Left renal pelvis (tissue), 4 donors: ENCODE measurements at places on chromosomes 12 and 14. TPM values are rescaled to one million over a fixed set of nuclear protein-coding genes. Genes with fewer than 3 reads are reported as not detected.
A peak's percentile ranks its signal among the peaks of the same experiment; 100 is the strongest.

DNA sequence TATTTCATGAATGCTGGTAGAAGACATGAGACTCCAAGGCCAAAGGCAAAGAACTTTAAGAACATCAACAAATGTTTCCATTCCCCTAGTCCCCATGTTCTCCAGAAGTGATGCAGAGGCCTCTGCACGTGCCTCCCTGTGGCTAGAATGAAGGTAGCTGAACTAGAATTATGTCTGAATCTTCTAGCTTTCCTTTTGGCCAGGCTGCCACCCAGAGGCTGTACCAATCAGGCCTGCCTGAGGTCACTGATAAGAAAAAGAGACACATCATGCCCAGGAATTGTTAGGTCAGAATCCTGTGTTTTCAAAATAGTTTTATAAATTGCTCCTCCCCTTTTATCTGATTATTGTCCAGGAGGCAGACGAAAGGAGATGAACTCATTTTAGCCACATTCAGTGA is 188.0 kb upstream of the SLC16A7 start:
- no peak for DNase-seq

- no peak for DNase-seq
Measured at GRCh38 chr12:1993871-1994371, 10.3 kb downstream of the DCP1B start.

DNA sequence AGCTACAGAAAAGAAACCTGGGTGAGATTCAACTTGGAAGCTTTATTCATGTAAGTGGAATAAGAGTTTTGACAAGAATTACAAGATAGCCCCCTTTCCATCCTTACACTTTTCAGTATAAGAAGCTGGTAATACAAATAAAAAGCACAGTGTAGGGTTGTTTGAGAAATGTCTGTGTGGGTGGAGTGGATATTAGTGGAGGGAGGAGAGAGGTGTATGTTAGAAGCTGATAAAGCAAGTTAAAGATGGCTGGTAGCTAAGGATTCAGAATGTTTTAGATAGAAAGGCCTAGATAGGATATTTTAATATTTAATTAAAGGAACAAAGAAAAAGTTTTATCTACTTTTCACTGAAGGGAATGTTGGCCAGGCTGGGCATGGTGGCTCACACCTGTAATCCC is 12.5 kb downstream of the CFAP54 start:
- no peak for DNase-seq

DNA sequence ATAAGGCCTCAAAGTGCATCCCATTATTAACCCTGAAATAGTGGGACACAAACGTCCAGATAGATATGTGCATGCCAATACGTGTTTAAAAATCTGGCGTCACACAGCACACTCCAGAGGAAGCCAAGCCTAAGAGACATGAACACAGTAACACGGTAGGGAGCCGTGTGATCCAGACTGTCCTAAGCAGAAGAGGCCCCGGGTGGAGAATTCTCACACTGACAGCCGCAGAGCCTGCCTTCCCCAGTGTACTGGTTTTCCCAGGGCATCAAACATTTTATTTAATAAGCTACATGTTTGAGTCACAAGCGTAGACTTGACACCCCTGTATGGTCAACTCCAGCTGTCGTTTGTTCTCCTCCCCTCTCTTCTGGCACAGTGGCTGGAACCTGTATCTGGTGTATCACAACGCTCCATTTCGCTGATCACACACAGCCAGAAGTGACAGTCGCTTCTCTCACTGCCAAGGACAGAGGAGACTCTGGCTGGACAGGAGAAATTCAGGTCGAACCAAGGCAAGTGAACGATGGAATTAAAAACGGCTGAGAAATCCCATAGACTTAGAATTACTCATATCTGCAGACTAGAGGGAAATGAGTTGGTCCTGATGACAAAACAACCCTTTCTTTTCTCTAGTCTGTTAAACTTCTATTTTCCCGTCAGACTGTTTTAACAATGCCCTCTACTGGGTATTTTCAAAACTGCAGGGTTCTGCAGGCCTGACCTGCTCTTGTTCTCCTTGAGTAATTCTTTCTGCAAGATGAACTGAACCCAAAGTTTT is 359.9 kb downstream of the RGS6 start:
- DNase-seq: peak; percentile 45

DNA sequence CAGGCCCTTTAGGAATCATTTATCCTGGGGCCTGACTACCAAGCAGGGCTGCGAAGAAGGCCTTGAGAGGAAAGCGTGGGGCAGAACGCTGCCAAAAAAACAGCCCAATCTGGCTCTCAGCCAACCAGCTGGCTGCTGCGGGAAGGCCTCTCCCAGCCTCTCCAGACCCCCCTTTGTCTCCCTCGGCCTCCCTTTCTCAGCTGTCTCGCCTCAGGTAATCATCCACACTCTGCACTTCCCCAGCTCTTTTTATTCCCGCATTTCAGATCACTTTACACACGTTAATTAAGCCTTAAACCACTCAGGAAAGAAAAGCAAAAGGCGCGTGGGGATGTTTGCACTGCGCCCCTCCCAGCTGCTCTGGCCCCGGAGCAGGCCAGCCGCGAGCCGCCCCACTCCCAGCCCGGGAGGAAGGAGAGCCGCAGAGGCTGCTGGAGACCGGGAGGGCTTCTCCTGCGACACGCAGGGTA is 208.2 kb upstream of the FOXN3 start:
- DNase-seq: no peak

GRCh38 chr12:76032043-76032981 is 736 bp upstream of the PHLDA1 start:
- no peak for DNase-seq

DNA sequence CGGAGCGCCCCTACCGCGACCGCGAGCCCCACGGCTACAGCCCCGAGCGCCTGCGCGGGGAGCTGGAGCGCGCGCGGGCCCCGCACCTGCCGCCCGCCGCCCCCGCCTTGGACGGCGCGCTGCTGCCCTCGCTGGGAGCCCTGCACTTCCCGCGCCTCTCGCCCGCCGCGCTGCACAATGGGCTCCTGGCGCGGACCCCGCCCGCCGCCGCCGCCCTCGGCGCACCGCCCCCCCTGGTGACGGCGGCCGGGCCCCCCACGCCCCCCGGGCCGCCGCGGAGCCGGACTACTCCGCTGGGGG is 27.0 kb downstream of the LRCOL1 start:
- DNase-seq: no peak

GRCh38 chr12:109899783-109900751 is at the start of gene TCHP:
TSS of gene TCHP (plus strand) at chr12:109900274. CDS start at chr12:109903027, 2,753 bp downstream.
- DNase-seq: peak; percentile 82

GRCh38 chr14:72332871-72333270 is 400.6 kb downstream of the RGS6 start:
- DNase-seq: no peak

- DNase-seq: no peak
Measured at GRCh38 chr12:22530-23201, 43.9 kb upstream of the IQSEC3 start.

GRCh38 chr12:69916544-69917235 is 91.7 kb downstream of the MYRFL start:
- DNase-seq: no peak

DNA sequence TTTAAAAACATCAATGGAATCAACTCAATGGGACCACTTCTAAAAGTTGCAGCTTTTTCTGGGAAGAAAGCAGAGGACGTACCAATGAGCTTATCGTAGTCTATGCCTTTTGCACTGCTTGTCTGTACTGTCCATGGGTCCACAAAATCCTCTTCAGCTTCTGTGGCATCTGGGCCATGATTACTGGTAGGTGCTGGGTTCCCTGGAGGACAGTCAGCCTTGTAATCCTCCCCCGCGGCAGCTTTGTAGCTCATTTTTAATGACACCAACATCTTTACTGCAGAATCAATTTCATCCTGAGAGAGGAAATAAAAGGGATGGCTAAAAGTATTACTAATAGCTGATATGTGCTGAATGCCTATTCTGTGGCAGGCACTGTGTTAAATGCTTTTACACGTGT is 38.5 kb downstream of the SLC25A47 start:
- no peak for DNase-seq

- no peak for DNase-seq
Measured at GRCh38 chr12:52871291-52872039, 22.7 kb upstream of the KRT78 start.

DNA sequence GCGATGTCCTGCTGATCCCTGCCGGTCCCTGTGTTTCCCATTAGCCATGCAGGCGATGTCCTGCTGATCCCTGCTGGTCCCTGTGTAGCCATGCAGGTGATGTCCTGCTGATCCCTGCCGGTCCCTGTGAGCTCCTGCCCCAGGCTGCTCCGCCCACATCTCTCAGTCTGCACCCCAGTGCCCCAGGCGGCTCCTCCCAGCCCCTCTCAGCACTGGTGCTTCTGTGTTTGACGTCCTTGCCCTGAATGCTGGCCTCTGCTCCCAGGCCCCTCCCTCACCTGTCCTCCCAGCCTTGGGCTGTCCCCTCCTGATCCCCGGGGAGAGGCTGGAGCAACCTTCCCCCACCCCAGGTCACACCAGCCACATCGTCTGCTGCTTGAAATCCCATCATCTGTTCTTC is 41.4 kb upstream of the TEX22 start:
- DNase-seq: no peak

DNA sequence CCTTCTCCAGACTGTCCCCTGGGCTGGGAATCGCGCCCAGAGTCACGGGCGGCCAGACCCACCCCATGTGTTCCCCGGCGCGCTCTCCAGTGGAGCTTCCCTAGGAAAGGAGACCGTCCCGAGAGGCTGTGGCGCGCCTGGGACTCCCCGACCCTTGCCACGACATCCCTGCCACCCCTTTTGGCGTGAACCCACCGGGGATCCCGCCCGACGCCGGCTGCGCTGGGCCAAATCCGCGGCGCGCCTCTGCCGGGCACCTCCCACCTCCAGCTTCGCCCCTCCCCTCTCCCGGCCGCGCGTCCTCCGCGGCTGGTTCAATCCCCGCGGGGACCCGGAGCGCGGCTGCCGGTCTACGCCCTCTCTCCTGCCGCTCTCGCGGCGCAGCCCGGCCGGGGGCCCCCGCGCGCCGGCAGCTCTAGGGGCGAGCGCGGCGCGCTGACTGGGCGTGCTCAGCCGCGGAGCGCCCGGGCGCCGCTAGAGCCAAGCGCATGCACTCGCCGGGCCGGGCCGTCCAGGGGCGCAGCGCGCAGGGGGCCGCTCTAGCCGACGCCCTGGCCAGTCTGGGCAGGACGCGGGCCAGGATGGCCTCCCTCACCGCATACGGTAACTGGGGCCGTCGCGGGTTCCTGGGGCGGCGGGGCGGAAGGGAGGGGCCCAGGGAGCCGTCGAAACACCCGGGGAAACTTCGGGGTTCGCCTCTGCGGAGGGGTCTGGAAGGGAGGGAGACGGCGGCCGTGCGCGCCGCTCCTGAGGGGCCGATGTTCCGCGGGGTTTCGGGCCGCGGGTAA is 77.4 kb upstream of the ANO4 start:
- DNase-seq: no peak

DNA sequence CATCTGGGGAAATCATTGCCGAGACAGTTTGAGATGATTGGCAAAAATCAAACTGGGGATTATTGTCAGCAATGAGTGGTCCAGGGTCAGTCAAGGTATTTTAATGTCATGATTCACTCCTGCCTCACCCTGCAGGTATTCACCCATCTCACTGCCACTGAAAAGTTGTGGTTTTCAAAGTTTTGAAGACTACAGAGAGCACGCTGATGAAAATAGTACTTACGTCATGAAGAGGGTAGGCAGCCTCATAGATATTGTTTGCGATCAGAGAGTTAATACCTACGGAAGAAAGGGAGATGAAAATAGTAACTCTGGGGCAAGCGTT is 138.0 kb downstream of the ANO2 start:
- DNase-seq: no peak

DNA sequence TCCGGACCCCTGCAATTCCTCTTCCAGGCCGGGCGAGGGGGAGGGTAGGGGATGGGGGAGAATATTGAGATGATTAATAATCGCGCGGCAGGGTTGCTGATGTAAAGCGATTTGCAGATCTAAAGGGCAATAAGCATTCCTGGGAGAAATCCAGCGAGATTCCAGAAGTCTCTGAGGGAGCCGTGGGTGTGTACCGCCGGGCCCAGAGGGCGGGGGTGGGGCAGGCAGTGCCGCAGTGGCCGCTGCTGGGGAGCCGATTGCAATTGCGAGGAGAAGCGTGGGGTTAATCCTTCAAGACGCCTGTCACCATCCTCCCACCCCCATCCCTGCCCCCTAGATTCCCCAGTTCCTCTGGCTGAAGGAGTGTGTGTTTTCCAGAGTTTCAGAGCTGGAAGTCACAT is 16.4 kb downstream of the FOS start:
- DNase-seq: peak; percentile 45

DNA sequence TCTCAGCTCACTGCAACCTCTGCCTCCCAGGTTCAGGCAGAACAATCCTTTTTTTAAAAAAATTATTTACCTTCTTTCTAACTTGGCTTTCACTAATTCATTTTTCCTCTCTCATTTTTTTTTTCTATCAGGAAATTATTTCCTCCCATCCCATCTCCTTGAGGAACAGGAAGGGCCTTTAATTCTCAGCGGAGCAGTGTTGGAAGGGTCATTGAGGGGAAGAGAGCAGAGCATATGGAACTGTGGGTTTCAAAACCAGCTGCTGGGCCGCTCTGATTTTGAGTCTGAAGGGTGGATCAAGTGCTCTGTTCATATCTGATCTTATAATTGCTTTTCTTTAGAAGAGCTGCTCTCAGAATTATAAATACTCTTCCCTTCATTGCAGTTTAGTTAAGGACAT is 29.0 kb downstream of the NUBPL start:
- DNase-seq: no peak

GRCh38 chr12:13000616-13000924 is 505 bp upstream of the HEBP1 start:
- no peak for DNase-seq

- no peak for DNase-seq
Measured at GRCh38 chr12:98587084-98587483, 6.4 kb upstream of the SLC25A3 start.

CD163 gene
- 11.1 TPM for polyA plus RNA-seq

SLC25A47 gene
- polyA plus RNA-seq: not detected
